ENCODE measurements at places on chromosomes 13 and 19.

DNA sequence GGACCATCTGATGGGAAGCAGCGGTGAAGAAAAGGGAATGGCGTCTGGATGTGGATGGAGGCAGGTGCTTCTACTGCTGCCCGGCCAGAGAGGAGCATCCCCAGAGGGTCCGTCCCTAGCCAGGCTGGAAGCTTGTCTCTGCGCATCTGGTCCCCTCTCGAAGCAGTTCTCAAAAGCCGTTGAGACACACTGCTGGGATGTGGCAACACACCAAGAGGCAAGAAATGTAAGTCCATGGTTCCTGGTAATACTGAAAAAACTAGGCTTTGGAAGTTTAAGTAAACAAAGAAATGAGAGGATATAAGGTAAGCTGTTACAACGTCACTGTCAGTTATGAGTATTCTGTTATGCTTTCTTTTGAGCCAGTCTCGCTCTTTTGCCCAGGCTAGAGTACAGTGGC lies 15.1 kb upstream of the FFAR2 start:
- DNase-seq = no peak

DNA sequence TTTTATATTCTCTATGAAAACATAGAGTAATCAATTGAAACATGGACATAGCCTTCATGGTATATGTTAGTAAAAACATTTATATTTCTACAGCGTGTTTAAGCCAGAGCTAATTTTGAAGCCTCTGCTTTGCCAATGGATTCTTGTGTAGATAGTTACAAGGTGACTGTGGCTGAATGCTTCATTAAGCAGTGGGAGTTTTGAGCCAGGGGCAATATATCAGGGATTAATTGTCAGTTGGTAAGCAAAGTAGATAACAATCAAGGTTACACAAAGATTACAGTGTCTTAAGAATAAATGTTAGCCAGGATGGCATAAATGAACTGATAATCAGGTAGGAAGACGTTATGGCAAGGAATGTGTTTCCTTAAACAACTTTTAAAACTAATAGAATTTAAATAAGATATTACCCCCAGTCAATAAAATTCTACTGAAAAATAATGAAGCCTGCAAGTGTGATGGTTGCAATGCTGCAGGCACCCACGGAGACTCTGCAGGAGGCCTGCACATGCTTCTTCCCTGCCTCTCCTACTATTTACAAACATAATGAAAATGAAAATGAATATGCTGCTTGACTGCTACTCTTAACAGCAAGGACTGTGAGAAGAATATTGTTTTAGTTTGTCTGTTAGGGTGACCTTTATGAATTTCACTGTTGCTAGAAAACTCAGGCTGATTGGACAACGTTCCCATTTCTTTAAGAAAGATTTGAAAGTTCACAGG lies 588.5 kb downstream of the GPC5 start:
- no peak for DNase-seq

DNA sequence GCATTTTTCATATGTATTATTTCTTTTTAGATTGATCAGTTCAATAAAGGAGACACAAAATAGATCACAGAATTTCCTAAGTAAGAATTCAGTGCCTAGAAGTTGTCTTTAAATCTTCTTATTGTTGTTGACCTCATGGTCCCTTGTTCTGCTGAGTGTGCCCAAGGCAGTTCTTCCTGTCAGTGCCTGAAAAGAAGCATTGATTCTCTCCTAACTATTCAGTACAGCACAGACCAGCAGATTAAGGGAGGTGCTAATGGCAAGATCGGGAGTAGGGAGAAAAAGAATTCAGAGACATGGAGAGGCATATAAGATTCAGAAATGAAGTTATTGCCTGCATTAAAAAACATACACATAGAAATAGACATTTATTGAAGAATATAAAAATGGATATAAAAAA lies 180.5 kb upstream of the PCDH9 start:
- no peak for DNase-seq

- DNase-seq = no peak
Observed at GRCh38 chr13:109924376-109924775, 138.0 kb upstream of the IRS2 start.

GRCh38 chr13:51715613-51716012 lies 88.3 kb downstream of the DHRS12 start:
- no peak for DNase-seq

DNA sequence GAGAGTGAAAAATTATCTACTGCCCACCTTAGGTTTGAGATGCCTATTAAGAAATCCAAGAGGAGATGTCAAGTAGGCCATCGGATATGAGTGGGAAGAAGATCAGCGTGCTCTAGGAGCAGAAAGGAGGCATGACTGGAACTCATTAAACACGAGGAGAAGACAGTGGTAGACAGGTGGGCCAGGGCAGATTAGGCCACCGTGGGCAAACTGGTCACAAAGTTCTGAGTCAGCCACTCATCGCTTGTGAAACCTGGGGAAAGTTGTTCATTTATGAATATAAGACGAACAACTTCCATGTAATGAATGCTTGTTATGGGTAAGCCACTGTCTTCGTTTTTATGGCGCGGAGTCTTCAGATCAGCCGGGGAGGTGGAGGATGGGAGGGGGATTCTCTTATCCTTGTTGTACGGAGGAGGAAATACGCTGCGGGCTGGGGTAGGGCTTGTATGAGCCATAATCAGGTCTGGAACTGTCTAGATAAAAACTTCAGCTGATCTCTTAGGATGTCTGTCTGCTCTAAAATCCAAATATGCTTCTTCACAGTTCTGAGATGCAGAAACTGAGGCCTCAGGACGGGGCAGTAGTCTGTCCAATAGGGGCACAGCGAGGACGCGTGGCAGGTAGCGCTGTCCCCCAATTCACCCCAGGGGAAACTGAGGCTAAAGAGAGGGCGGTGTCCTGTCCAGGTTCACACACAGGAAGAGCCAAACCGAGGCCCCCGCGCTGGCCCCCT lies 1.1 kb upstream of the ZNF444 start:
- DNase-seq = no peak

- DNase-seq = no peak
Observed at GRCh38 chr19:54178581-54179261, 5.8 kb upstream of the TMC4 start.

- DNase-seq = no peak
Observed at GRCh38 chr13:109684084-109684823, 102.1 kb downstream of the IRS2 start.

DNA sequence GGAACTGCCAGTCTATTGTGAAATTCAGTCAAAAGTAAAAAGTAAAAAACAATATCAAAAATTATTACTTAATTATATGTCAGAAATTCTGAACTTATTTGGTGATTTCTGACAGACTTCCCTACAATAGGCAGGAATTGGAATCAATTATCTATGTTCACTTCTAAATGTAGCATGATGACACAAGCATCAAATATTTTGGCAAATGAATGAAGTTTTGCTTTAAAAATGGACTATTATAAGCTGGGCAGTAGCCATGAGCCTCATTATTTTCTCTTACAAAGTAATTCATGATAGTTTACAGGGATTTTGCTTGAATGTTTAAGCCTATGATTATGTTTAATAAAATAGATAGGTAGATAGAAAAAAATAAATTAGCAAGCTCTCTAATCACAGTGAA lies 582.6 kb downstream of the SLITRK6 start:
- no peak for DNase-seq

- DNase-seq = no peak
Observed at GRCh38 chr13:42645717-42646116, 71.8 kb downstream of the TNFSF11 start.

DNA sequence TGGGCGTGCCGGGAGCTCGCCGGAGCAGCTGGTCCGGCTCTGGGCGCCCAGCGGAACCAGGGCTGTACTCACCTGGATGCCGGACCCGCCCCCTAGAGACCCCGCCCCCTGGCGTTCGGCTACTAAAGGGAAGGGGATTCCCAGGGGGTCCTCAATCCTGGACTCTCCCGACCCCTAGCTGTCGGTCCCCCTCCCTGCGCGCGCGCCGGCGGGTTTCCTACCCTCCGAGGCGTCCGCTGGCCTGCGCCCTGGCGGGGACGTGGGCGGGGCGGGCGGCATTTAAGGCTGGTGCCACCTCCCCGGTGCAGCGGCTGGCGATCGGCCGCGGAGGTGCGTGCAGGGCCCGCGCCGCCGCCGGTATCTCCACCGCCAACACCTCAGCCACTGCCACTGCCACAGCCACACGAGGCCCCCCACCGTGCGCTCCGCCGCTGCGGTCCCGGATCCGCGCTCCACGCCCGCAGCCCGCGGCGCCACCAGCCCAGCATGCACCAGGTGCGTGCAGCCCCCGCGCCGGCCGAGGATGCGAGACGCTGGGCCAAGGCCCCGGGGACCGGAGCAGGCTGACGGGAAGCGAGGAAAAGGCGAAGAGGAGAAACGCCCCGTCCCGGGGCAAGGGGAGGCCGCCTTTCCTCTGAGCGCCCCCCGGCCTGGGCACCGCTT lies at the start of gene ATP12A:
Gene ATP12A (plus strand): TSS at position 151 of the 663 bp plus-strand sequence. CDS start 336 bp downstream, at position 487.
- no peak for DNase-seq

- no peak for DNase-seq
Observed at GRCh38 chr13:40969169-40969901, 49.8 kb downstream of the ELF1 start.

DNA sequence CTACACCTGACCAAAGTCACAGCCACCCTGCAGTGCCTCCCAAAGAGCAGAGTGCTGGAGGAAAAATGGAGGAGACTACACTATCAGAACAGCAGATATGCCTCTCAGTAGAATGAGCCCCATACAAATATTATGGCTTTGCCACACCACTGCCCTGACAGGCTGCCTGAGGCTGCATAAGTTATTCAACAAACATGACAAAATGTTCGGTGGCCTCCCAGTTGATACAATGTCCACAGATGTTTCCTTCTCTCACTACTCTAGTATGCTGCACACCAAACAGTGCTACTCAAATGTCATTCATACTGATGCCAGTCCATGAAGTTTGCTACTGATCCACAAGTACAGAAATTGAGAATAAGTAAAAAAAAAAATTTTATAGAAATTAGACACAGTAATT lies 41.0 kb downstream of the N4BP2L2 start:
- no peak for DNase-seq

DNA sequence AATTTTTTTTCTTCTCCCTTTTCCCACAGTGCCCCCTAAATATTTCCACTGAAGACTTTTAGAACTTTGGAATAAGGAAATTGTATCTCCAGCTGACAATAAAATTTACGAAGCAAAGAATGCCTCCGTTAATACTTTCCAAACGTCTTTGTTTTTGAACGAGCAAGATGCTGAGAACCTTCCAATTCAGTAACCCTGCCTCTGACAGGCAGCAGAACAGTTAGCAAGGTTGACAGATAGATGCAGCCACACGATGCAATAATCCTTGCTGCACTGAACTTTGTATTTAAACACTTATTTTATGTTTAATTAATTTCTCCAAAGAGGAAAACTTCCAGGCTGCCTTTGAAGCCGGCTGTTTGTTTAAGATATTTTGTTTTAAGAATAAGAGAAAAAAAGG lies 71.8 kb upstream of the TSHZ3 start:
- DNase-seq = no peak

DNA sequence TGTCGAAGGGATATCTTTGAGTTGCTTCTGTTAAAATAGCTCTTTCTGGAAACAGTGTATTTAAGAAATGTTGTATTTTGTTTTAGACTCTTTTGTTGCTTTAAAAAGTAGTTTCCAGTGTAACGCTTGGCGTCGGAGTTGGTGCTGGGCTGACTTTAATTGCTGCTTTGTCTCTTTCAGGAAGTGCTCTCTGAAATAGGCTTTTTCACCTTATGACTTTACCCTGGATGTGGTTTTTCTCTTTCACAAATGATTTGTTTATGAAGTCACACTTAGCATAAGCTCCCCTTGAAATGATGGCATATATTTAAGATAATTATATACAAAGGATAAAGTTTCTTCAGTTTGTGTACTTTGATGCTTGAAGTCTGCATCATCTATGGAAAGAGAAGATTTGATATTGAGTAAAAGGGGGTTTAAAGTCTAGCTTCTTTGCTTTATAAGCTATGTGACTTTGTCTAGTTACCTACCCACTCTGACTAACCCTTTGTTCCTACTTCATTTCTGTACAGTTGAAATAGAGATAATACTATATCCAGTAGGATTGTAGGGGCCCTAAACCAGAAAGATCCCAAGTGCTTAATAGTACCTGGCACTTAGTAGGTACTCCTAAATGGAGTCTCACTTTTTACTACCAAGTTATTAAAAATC lies at the start of gene GPR18:
Gene GPR18 (minus strand): TSS at position 170 of the 651 bp plus-strand sequence. CDS start 2,507 bp downstream, outside the sequence.
- DNase-seq = no peak

GRCh38 chr13:45437947-45438346 lies 19.8 kb upstream of the SLC25A30 start:
- no peak for DNase-seq

DNA sequence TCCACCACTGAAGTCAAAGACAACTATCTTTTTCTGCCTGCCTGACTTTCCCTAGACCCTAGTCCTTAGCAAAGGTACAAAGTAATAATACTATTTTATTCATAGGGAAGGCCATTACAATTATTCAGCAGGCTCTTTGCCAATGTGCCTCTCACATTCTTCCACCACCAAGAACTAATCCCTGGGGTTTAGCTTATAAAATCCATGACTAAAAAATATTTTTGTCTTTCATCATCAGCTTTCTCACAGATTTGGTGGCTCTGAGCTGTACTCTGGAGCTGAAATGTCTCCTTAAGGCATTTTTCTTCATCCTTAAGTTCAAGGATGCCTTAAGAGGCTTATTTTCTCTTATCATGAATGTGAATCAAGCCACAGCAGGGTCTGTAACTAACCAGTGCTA lies 96.1 kb downstream of the OXGR1 start:
- DNase-seq = no peak

GRCh38 chr13:33388286-33388998 lies 102.9 kb upstream of the STARD13 start:
- DNase-seq = no peak

- DNase-seq = no peak
Observed at GRCh38 chr13:60370343-60370742, 26.7 kb upstream of the TDRD3 start.

GRCh38 chr19:29564574-29565005 lies 38.8 kb downstream of the VSTM2B start:
- no peak for DNase-seq

- DNase-seq = no peak
Observed at GRCh38 chr19:17517898-17518297, 6.4 kb downstream of the PGLS start.

GRCh38 chr13:80783926-80784565 lies 443.1 kb upstream of the SPRY2 start:
- no peak for DNase-seq

DNA sequence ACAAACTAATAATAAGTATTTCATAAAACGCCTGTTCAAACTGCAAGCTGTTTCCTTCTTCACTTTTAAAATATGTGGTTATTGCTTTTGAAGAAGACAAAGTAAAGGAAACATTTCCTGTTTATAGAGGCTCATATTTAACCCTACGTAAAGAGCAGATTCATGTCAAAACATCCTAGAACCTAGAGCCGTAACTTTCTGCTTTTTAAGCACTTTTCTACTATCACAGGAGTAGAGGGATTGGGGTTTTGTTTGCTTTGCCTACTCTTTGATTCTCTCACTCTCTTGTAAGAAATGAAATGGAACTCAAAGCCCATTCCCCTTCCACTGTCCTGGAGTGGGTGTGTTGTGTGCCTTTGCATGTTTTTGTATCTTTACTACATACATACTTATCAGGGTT lies 54.0 kb upstream of the GPR183 start:
- no peak for DNase-seq

- no peak for DNase-seq
Observed at GRCh38 chr19:13955662-13956364, 3.5 kb downstream of the DCAF15 start.
